ENCODE measurements at places on chromosomes 13 and 19.

DNA sequence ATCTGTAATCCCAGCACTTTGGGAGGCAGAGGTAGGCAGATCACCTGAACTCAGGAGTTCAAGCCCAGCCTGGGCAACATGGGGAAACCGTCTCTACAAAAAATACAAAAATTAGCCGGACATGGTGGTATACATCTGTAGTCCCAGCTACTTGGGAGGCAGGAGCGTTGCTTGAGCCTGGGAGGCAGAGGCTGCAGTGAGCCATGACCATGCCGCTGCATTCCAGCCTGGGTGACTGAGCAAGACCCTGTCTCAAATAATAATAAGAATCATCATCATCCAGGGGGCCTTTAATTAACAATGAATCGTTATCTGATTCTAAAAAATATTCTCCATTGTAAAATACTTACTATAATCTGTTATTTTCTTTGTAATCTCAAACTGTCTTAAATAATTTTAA is 283.4 kb downstream of the DACH1 start:
- no peak for DNase-seq

DNA sequence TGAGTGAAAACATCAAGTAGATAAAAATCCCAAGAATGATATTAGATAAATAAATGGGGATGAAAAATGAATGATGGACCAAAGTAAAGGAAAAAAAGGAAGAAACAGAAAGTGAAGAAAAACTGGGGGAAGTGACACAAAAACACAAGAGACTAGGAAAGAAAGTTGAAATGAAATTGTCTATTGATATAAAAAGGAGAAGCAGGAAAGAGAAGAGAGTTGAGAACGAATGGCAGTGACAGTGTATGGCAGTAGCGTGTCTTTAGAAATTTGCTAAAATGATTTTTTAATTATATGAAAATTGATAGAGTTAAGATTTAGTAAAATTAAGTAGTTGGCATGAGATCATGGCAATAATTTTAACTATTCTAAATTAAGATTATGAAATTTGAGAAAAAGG is 36.3 kb upstream of the SGCG start:
- no peak for DNase-seq

DNA sequence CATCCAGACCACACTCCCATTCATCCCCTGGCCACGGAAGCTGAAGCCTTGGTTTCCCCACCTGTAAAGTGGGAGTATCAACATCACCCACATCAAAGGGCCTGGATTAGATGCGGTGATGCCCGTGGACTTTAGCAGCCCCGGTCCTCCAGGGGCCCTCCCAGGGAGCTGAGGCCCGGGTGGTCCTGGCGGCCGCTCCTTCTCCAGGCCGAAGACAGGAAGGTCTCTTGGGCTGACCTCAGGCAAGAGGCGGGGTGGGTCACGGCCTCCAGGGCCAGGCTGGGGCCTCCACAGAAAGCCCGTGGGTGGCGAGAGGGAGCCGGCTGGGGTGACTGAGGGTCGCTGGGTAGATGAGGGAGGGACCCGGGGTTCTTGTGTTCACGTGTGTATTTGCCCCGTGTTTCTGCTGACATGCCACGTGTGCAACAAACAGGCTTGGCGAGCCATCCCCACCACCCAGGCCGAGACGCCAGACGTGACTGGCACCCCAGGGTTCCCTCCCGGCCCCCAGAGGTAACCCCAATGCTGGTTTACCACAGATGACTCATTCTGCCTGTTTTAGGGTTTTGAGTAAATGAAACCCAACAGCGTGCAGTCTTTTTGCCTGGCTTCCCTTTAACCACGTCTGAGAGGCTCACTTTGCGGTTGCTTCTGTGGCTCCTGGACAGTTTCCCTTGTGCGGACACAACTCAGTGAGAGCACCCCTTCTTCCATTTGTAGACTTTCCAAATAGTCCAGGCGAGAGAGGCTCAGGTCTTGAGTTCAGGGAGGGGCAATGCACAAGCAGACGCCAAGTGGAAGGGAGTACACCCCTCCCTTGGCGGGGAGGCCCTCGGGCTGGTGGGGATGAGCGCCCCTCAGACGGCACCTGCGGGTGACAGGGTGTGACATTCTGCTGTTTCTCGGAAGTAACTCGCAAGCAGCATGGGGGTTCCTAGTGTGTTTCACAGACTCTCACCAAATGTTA is 42.9 kb downstream of the C13orf46 start:
- no peak for DNase-seq

DNA sequence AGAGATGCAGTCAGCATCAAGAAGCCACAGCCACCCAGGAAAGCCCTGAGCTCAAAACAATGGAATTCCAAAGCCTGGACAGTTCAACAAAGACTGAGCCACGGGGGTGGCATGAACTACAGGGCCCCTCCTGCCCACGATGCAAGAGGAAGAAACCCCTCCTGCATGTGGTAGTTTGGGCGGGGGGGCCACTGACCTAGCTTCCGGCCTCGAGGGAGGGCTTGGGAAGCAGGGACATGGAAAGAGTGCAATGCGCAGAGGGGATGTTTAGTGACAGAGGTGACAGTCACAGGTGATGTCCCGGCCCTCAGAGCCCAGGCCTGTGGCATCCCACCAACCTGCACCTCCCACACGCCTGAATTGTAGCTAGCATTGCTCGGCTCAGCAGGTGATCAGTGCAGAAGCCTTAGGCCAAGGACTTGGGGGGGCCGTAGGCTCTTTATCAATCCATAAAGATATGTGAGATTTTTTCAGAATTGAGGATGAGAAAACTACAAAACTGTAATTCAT is 318.8 kb downstream of the TEX29 start:
- DNase-seq, result no peak

DNA sequence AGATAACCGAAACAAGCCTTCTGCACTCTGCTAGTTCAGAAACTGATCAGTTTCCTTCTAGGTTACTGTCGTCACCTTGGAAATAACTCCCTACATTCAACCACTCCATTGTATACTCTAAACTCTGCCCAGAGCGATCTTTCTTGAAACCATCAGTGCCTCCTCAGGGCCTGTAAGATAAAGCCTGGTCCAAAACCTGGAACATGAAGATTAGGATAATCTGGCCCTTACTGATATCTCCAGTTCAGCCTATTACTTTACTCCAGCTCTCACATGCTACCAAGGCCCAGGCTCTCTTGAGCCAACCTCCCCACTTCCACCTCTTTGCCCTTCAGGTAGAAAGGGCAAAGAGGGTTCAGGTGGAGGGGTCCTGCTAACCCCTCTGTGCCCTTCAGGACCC is 125.3 kb upstream of the RXFP2 start:
- no peak for DNase-seq
